NCI-H2107 (cell line): ENCODE measurements at places on chromosomes 12 and 14.
A peak's percentile ranks its signal among the peaks of the same experiment; 100 is the strongest.

DNA sequence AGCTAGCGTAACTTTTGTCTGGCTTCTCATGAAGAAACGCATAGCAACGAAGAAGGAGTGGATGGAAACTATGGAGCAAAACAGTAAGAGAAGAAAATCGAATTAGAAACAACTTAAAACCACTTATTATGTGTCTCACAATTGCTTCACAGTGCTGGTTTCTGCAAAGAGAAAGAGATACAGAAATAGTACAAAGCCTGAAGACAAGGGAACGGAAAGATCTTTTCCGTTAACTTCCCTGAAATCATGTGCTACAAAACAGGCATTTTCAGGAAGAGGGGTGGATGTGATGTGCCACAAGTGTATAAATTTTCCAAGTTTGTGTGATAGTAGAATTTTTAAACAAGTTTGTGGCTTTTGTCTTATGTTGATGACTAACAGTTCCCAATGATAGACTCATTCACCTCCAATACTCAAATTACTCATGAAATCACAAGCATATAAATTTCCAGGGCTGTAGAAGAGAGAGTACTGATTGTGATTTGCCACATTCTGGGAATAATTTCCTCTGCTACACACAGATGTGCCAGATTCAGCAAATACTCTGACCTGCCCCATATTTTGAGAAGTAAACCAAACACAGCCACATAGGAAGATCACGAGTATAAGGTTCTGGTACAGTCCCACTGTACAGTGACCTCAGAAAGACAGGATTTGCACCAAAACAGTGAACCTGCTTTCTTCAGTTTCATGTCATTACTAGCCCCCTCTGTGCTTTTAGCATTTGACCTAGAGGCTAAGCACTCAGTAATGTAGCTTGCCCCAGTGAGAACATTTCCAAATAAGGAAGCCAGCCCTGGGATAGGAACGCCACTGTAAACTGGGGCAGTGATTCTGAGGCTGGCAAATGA lies 41.4 kb upstream of the PPFIA2 start:
- DNase-seq, result no peak

GRCh38 chr12:106359646-106360399 lies 2.3 kb downstream of the POLR3B start:
- no peak for DNase-seq

GRCh38 chr12:104588047-104588920 lies 131.5 kb downstream of the CHST11 start:
- no peak for DNase-seq

DNA sequence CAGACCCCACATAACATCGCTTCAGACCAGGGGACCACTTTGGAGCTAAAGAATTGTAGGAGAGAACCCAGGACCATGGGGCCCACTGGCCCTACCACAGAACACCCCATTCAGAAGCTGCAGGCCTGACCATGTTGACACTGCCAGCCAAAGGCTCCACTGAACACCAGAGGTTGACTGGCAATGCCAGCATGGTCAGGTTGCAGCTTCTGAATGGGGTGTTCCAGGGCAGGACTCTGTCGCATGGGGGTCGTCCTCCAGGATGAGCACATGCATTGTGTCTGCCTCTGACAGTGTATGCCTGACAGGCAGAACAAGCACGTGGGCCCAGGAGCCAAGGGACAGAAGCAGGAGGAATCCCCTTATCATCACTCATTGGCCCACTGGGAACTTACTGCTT lies 34.1 kb downstream of the DIO3 start:
- DNase-seq, result no peak

DNA sequence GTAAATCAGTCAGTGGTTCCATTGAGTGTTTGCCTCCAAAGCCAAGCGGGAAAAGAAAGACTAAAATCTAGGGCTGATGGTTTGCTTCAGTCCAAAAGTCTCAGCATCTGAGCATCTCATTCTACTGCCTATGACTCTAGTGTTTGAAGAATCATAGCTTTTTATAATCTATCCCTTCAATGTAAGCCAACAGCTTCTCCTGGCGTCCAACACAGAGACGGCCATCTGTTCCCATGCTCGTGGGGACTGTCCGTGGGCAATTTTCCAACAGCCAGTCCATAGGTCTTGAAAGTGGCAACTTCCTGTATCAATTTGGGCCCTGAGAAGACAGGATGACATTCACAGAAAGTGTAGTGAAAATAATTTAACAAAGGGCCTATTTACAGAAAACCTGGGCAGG lies 544.4 kb upstream of the TMEM132C start:
- DNase-seq, result no peak

DNA sequence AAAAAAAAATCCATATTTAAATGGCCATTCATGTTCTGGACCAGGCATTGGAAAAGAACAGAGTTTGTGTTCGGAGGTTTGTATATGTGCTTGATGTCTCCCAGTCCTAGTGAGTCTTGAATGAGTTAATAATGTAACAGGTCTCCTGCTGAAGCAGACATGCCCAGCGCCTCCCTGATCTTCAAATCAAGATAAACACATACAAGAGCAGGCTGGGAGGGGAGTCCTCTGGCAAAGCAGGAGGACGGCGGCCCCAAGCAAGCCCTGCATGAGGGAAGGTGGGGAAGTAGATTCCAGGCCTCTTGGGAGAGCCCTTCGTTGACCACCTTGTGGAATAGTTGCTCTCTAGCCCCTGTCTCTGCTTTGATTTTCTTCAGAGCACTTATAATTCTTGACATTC lies 156.3 kb downstream of the ZFP36L1 start:
- no peak for DNase-seq

DNA sequence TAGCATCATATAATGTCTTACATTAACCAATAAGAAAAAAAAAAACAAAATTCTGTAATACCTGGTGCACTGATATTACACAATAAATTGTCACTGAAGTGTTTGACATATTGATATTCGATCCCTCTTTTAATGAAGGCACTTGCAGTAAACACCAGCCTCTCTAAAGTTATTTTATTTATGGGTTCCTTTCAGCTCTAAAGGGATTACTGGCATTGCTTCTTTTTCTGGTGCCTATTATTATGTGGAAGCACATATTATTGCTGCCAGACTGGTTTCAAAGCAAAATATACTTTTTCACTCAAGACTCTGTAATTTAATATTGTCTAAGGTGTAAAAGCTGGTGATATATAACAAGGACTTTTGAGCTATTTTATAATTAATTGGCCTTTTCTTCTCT lies 1090.5 kb downstream of the TRHDE start:
- no peak for DNase-seq

- no peak for DNase-seq
Measured at GRCh38 chr12:6520186-6520585, 14.1 kb upstream of the GAPDH start.

- no peak for DNase-seq
Measured at GRCh38 chr12:49092086-49092815, 2.4 kb downstream of the DHH start.

- DNase-seq, result peak; percentile 34
Measured at GRCh38 chr14:92958373-92959188, 35.6 kb downstream of the CHGA start.

DNA sequence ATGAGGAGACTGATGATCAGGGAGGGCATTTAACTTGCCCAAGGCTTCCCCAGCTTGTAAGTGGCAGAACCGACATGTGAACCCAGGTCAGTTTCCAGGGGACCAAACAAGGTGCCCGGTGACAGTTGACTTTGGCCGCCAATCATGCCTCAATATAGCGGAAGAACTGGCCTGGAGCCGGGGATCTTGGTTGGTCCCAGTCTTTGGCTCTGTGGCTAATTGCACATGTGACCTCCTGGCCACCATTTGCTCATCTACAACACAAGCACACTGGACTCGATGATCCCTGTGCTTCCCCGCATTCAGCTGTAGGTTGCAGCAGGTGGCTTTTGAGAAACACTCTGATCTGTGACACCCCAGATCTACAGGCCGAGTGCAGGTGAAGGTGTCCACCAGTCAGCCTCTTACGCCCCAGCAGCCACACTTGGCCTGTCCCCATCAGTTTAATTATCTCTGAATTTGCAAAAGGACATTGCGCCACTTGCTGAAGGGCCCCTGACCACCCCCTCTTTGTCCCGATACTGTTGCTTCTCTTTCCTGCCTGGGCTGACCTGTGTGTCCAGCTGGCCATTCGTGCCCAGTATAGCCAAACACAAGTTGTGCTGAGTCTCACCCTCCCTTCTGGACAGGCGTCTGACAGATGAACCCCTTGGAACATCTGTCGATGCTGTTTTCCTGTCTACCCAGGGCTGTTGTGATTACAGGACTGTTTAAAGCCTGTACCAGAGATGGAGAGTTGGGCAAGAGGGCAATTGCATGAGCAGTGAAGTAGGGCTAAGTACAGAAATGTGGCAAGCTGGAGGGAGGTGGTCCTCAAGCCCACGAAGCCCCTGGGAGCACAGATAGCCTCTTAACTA lies 14.1 kb downstream of the ACACB start:
- DNase-seq, result no peak

- DNase-seq, result no peak
Measured at GRCh38 chr12:63006536-63006935, 71.6 kb upstream of the PPM1H start.

GRCh38 chr12:119949145-119949544 lies 39.9 kb upstream of the BICDL1 start:
- DNase-seq, result peak; percentile 80

DNA sequence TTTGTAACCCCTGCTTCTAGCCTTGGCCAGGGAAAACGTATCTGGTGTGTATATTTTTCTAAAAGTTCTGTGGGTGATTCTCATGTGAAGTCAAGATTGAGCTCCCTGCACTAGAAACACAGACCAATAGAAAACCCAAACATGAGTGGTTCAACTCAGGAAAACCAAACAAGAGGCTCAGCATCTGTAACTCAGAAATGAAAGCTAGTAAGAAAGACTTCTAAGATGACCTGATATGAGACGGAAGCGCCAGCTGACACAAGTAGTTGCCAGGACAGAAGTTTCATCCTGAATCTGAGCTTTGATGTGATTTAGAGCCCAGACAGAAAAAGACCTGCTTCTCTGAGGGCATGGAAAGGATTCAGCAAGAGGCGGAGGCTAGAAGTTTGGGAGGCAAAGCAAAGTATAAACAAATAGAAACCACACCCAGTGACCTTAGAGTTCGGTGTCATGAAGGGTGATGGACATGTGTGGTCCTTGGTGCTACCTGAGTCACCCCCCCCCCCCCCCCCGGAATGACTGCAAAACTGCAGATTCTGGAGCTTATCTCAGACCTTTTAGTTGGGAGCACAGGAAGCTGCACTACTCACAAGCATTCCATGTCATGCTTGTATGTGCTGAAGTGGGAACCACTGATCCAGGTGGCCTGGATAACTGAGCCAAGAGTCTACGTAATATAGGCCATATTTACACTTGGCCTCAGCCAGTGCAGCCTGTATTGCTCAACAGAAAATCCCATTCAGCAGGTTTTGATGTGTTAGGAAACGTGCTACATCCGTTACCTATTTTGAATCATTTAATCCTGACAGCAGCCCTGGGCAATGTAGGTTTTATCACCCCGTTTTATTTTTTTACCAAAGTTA lies 191.3 kb downstream of the ANO6 start:
- peak; percentile 47 for DNase-seq

- no peak for DNase-seq
Measured at GRCh38 chr14:61329478-61330051, 8.2 kb downstream of the PRKCH start.

DNA sequence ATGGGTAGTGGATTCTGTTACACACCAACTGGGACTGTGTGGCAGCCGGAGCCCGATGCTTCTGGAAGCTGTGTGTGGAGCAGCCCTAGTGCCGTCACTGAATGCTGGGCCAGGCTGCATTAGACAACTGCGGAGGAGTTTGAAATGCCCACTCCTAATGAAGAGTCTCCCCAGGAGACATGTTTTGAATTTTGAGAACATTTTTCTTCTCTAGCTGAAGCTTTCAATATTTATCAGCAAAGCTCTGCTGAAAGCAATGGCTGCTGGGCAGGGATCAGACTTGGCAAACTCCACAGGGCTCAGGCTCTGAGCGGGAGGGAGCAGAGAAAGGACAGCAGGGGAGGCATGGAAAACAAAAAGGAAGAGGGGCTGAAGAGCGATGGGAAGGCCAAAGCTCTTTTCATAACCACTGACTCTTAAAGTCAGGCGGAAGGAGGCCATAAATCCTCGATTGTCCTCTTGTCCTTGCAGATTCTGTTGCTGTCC lies 189.1 kb downstream of the MON2 start:
- DNase-seq, result no peak

GRCh38 chr12:23686095-23686494 lies 263.4 kb downstream of the SOX5 start:
- DNase-seq, result no peak

GRCh38 chr12:88958153-88958552 lies 377.9 kb upstream of the KITLG start:
- no peak for DNase-seq

- no peak for DNase-seq
Measured at GRCh38 chr12:111597831-111598636, 1.1 kb downstream of the ATXN2 start.

GRCh38 chr14:63387711-63388110 lies 69.0 kb upstream of the GPHB5 start:
- no peak for DNase-seq

GRCh38 chr14:75971509-75971908 lies 10.3 kb downstream of the TGFB3 start:
- DNase-seq, result no peak

GRCh38 chr14:64721391-64721791 lies 17.2 kb downstream of the PLEKHG3 start:
- peak; percentile 61 for DNase-seq

DNA sequence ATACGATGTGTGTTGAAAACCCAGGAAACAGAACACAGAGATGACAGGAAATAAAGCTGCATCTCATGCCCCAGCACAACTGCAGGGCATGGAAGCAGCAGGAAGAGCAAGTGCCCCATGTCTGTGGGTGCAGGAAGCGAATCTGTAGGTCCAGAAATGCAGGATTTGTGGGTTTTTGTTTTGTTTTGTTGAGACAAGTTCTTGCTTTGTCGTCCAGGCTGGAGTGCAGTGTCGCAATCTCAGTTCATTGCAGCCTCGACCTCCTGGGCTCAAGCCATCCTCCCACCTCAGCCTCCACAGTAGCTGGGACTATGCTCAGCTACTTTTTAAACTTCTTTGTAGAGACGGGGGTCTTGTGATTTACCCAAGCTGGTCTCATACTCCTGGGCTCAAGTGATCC lies 6.2 kb upstream of the RPS6KL1 start:
- no peak for DNase-seq
